GM20000 (cell line): ENCODE measurements at places on chromosomes 12 and 14.

DNA sequence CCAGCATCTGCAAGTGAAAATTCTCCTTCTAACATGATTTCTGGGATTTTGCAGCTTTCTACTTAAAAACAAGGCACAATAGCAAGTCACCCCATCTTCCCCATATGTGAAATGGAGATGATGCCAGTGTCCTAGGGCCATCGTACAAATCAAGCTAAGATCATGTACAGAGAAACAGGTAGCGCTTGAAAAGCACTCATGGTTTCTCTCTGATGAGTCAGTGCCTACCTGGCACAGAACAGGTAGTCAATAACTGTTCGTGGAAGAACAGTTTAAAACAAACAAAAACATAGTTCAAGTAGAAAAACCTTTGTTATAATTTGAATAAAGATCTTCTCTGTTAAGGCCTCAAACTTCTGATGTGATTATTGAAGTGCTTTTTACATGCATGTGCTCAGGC, 46.9 kb downstream of the RAD52 start:
- DNase-seq: no peak

- DNase-seq: no peak
Observed at GRCh38 chr12:7915661-7916403, 20.2 kb downstream of the SLC2A3 start.

GRCh38 chr12:89024580-89024979, 327.7 kb downstream of the DUSP6 start:
- no peak for DNase-seq

GRCh38 chr12:11596141-11596540, 53.3 kb upstream of the ETV6 start:
- DNase-seq: no peak

DNA sequence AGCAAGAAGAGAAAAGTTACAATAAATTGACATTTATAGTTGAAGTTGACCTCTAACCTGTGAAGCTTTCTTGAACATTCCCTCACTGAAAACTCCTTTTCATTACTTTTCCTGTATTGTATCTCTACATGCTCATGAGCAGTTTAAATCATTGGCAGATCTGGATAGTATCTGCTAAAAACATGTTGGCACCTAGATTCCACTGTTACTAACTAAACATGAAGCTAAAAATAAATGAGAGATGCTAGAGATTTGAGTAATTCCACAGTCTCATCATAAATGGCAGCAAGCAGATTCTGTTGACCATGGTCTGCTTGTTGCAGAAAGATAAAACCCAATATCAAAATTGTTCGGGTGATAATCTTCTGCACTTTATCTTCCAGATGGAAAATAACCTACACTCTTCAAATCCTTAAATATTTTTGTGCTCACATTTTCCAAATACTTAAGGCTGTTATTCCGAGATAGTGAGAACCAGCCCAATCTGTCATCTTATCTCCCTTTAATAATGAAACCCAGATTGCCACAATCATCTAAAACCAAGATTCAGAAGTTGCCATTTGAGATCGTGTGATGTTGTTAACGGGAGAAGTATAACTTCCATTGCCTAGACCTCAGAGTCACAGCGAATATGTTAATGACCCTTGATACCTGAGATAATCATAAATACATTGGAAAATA, 171.0 kb upstream of the DAAM1 start:
- no peak for DNase-seq

GRCh38 chr14:96717116-96717515, 80.1 kb upstream of the VRK1 start:
- no peak for DNase-seq
